ENCODE measurements at places on chromosomes 12 and 14.

- no peak for DNase-seq
Observed at GRCh38 chr12:90250766-90251165, 542.1 kb upstream of the ATP2B1 start.

DNA sequence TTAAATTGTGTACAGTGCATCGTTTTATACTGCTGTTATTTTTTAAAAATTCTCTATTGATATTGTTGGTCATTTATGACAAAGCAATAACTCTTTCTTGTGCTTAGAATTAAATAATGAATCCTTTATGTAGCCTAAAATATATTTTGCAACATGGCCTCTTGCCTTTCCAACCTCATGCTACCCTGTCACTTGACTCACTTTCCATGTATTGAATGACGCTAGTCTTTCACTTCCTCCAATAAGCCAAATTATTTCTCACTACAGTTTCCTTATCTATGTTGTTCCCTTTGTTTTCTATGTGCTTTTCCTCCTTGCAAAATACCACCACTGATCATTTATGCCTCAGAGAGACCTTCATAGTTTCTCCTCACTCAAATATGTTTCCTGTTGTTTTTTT, 16.3 kb upstream of the EPYC start:
- no peak for DNase-seq

GRCh38 chr14:98952593-98953350, 319.2 kb downstream of the BCL11B start:
- DNase-seq = no peak

- no peak for DNase-seq
Observed at GRCh38 chr12:121866331-121866730, 7.7 kb upstream of the HPD start.

DNA sequence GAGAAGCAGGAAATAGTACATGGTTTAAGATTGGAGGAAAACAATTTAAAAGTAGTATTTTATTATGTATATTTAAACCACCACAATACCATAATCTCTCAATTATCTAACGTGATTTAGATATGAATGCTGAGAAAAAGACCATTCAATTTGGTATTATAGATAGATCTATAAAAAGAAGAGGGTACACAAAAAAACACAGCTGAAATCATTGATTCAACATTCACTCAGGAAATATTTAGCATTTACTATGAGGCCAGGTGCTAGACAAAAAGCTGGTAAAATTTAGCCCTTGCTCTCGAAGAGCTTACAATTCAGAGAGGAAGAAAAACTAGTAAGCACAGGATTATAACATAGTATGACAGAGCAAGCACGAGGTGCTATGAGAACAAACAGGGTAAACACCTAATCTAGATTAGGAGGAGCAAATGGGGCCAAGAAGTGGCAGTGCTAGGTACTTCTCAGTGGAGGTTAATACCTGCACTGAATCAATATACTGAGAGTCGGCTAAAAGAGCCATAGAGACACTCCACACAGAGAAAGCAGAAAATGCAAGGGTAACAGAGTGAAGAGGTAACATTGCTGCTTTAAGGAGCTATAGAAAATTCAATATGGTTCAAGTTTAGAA, 27.6 kb downstream of the TRIP11 start:
- no peak for DNase-seq

GRCh38 chr12:100656856-100657255, 83.4 kb downstream of the GAS2L3 start:
- no peak for DNase-seq

DNA sequence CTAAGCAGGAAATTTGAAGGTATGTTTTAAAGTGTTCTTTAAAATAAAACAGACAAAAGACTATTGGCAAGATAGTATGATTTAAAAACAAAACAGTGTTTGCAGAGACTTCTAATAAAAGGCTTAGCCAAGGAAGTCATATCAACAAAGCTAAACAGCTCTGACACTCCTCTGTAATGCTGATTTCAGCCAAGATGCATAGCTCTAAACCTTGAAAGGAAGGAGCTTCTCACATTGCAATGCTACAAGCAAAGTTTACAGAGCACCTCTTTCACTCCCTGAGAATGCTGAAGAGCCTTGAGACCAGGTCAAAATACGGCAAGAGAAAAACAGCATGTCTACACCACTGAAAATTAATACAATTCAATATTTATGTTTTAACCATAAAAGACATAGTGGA, 51.8 kb downstream of the PARP11 start:
- no peak for DNase-seq

DNA sequence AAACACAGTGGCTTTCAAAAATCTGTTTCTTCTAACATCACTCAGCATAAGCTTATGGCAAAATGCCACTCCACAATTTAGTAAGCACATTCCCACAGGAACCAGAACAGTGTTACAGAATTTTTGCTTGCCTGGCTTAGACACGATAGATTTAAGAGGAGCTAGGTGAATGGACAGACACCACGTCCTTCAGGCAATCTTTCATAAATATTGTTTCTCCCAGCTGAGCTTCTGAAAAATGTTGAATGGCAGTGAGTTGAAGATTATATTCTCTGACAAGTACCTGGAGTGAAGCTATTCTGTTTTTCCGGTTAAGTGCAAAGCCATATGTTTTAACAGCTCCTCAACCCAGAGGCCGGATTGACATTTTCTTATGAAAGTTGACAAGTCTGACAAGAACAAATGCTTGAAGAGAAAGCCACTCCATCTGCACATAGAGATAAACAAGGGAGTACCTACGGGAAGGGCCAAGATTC, 102.0 kb downstream of the FSCB start:
- DNase-seq = no peak

DNA sequence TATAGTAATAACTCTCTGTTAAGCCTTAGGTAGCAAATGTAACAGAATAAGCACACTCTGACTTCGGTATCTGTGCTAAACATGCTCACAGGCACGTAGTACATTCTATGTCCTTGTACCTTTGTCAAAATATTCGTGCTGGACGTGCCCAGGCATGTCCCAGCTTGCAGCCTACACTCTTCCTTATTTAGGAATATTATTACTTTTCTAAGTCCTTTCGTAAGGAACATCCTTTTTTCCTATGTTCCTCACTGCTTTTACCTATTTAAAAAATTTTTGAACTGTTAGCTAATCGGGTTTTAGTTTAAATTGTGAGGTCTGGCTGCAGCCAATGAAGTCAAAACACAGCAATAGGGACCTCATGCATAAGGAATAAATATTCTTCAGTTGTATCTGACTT, 24.1 kb upstream of the UBC start:
- DNase-seq = no peak

DNA sequence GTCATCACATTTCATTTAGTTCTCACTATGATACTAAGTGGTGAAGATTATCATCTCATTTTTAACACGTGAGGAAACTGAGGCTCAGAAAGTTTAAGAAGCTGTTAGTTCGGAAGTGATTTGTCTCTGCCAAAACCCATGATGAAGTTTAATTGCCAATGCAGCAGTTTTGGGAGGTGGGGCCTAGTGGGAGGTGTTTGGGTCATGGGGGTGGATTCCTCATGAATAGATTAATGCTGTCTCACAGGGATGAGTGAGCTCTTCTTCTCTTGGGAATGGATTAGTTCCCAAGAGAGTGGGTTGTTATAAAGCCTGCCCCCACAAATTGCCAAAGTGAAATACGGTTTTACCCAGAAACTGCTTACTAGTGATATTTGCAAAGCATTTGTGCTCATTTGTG, 91.5 kb upstream of the IGF1 start:
- DNase-seq = no peak

- DNase-seq = no peak
Observed at GRCh38 chr14:89855961-89856656, 98.4 kb downstream of the EFCAB11 start.

GRCh38 chr14:99822800-99823455, 29.7 kb downstream of the EML1 start:
- no peak for DNase-seq

DNA sequence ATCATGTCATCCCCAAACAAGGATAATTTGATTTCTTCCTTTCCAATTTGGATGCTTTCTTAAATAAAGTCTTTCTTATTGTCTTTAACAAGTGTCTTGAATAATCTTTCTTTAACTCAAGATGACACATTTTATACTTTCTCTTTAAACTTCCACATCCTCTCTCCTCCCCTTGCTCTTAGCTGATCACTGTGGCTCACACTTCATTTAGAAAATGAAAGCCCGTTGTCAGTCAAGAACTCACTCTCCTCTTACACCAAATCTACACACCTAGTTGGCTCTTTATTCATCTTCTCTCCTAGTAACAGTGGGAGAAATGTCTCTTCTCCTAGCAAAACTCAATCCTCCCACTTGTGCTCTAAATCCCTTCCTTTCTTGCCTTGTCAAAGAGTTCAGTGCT, 10.4 kb upstream of the RMST start:
- no peak for DNase-seq

DNA sequence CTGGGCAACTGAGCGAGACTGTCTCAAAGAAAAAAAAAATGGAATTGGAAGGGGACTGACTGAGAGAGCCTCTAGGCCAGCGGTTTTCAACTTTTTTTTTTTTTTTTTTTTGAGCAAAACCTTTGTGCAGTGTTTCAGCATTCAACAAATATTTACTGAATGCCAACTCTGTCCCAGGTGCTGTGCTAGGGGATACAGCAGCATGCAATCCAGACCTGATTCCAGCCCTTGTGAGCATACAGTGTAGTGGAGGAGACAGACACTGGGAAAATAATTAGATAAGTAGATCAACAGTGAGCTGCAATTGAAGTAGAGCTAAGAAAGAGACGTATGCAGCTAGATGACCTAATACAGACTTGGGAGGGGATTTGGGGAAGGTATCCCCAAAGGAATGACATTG, 23.8 kb upstream of the LTBP2 start:
- no peak for DNase-seq

DNA sequence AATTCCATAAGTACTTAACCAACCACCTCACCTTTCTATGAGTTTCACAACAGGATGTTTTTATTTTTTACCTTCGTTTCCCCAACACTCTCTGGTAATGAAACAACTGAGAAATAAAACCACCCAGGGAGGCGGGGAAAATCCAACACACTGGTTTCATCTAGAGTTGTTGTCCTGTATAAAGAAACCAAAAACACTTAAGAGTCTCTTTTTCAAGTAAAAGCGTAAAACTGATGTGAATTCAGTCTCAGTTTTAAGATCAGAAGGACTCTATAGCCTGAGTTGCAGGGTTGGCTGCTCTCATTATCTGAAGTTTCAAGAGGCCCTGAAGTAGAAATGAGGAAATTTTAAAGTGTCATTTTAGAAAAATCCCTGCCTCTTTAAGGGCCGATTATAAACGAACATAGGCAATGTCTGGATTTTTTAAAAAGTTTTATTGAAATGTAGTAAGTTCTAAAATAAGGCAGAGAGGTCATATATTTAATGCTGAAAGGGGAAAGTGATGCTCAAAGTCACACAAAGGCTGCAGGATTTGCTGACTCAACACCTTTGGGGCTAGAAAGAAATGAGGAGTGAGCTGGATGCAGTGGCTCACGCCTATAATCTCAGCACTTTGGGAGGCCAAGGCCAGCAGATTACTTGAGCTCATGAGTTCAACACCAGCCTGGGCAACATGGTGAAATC, 27.2 kb downstream of the HIGD1C start:
- DNase-seq = no peak

GRCh38 chr14:79036441-79036840, 866.3 kb downstream of the NRXN3 start:
- no peak for DNase-seq

DNA sequence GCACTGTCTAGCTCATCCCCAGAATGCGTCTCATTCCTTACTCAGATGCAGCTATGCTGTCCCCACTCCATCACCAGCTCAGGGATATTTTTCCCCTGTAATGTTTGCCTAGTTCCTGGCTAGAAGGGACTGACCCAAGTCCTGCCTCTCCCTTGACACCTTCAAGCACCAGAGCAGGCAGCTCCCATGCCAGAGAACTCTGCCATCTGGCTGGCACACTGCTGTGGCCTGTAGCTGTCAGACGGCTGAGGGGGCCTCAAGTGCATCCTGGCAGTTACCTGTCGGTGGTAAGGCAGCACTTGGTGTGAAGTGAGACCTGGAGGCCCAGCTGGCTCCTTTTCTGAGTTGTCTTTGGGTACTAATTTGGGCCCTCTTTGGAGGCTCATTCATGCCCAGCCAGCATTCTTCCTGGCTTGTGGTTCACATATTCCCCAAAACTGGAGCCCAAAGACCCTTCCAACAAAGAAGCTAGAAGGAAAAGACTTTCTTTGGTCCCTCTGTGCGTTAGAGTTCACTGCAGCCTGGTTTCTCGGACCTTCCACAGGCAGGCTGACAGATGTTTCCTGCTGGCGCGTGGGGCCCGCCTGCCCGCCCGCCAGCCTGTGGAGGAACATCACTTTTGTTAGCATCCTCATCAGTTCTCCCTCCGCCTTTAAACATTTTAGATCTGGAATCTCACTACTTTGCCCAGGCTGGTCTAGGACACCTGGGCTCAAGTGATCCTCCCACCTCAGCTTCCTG, 33.0 kb downstream of the RNF34 start:
- DNase-seq = no peak

- no peak for DNase-seq
Observed at GRCh38 chr12:2679816-2680675, 114.7 kb upstream of the FKBP4 start.

GRCh38 chr14:28765831-28766468, 637 bp upstream of the FOXG1 start:
- DNase-seq = no peak

- no peak for DNase-seq
Observed at GRCh38 chr12:3523058-3523457, 32.1 kb downstream of the PRMT8 start.

DNA sequence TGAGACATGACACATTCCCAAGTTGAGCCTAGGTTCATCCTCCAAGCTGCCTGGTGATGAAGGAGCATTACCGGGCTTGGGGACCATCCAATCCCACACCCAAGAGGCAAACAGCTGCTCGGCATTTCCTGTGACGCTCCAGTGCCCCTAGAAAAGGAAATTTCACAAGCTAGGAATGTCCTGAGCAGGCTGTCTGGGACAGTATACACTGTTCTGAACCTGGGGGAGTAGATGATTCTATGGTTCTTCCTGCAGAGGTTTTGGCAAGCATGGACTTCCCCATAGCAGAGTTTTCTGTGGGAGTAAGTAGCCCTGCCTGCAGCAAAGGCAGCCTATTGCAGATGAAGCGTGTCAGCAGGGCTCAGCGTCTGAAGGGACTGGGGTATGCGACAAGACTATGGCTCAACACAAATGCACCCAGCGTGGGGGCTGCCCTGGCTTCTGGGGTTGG, 47.4 kb upstream of the SRSF5 start:
- DNase-seq = no peak

DNA sequence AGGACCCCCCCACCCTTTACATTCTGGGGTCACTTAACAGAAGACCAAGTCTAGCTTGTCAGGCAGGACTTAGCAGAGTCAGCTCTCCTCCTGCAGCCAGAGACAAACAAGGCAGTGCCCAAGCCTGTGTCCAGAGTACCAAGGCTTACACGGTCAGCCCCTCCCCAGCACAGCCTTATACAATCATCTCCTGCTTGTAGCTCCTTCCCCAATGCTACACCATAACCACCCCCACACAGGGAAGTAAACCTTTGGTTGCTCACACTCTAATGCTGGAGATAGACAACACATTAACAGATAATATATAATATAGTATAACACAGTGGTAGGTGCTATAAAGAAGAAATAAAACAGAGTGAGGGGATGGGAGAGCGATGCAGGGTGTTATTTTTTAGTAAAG, 175.4 kb upstream of the PWP1 start:
- no peak for DNase-seq

All from SW 1271 (cell line).